ENCODE measurements at places on chromosomes 12 and 14. TPM values are rescaled to one million over a fixed set of nuclear protein-coding genes. Genes with fewer than 3 reads are reported as not detected.

DNA sequence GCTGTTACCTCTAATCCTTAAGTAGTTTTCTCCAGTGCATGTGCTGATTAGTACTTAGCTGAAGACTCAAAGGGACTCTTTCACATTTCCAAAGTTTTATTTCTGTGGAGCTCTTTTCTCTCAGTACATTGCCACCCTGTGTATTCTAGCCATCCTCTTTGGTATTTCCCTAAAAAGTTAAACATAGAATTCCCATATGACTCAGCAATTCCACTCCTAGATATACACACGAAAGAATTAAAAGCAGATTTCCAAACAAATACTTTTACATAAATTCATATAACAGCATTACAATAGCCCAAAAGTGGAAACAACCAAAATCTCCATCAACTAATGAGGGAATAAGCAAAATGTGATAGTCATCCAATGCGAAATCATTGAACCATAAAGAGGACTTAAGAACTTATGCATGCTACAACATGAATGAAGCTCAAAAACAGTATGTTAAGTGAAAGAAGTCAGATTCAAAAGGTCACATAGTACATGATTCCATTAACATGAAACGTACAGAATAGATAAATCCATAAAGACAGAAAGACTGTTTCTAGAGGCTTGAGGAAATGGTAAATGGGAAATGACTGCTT lies 9.0 kb upstream of the NOVA1 start:
- no peaks in the 10 kb centered on the region for H3K36me3 ChIP-seq
- DNase-seq = no peak
- H3K4me3 ChIP-seq = no peak overlapping the region
- no peak overlapping the region for H3K27ac ChIP-seq

DNA sequence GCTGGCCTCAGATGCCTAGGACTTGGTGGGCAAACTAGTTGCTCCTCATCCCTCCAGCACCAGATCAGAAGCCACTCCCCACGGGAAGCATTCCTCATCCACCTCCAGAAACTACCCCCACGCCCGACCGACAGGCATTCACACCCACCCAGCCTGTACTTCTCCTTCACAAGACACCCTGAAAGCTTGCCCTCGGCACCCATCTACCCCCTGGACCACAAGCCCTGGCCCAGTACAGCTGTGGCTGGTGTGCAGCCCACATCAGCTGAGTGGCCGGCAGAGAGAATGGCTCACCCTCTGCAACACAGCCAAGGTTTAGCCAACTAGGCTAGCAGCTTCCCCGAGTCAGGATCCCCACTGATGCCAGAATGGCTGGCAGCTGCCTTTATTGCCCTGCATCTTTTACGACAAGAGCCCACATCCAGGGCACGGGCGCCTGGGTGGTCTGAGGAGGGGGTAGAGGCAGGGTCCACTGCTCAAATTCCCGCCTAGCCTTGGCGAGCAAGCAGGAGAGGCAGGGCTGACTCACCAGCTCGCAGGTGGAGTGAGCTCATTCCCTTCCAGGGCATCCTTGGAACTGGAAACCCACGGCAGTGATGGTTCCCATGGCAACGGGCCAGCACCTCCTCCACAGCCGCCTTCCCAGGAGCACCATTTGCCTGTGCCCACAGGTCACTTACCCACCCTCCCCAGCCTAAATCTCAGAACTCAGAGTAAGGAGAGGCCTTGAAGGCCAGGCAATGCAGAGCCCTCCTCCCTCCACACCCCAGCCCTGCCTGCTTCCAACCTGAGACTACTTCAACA lies 17.1 kb downstream of the ACTN1 start:
- no peaks in the 10 kb centered on the region for H3K36me3 ChIP-seq
- H3K27ac ChIP-seq = peak overlapping the region; percentile 84
- no peak overlapping the region for H3K4me3 ChIP-seq

NGB gene
- total RNA-seq = not detected

KLRG1 gene
- 4.1 TPM for total RNA-seq
